ENCODE measurements at places on chromosomes 3 and 15.

DNA sequence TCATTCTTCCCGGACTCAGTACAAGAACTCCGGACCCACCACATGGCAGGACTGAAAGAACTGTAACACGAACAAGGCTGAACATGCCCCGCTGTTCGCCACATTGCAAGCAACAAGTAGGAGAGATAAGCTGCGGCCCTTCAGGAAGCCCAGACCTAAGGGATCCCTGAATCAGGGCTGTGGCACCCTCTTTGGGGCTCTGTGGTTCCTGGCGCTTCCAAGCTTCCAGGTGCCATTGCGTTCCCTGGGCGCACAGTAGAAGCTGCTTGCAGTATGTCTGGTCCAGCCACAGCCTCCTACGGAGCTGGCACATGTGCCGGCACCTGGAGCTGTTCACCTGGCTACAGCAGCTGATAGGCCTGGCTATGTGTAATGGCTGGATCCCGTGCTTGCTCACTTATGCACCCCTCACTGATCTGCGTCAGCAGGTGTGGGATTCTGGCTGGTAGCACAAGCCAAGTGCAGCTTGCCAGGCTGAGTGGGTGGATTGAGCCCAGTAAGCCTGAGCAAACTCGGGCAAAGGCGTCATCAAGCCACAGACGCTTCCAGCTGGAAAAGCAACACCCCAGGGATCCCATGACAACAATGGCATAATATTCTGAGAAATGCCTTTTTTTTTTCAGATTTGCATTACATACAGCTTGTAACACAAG lies 748.6 kb upstream of the GBE1 start:
- no peak for DNase-seq

GRCh38 chr3:32994045-32994444 lies 42.6 kb downstream of the CCR4 start:
- no peak for DNase-seq

GRCh38 chr3:175222356-175222755 lies 363.2 kb downstream of the NAALADL2 start:
- DNase-seq, result no peak

GRCh38 chr3:15522016-15522415 lies 510 bp upstream of the COLQ start:
- DNase-seq, result no peak

DNA sequence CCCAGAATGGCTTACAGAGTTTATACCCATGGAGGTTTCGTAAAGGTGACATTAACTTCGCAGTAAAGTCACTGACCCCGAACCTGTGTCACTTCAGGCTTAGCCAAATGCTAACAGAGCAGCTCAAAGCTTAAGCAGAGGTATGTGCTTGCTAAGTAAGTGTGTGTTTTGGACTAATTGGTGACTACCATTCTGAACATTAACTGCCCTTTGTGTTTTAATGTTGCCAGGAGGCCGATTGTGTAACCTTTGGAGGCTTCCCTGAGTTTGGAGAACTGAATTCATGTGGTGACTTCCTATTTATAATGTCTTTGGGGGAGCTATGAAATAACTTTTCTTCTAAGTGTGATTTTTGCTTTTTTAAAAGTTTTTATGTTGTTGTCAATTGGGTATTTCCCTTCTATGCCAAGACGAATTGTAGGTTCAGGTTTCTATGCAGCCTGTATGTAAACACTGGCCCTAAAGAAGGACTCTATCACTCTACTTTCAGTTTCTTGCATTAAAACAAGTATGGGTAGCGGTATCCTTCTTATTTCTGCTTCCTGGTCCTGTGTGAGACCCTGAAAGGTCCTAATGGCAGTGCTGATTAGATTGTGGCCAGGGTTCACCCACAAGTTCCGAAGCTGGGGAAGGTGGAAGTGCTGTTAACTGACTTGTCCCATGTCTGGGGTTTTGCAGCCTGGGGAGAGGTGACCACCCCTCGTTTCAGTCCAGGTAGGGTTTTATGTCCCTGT lies 86.3 kb downstream of the IGF1R start:
- no peak for DNase-seq

DNA sequence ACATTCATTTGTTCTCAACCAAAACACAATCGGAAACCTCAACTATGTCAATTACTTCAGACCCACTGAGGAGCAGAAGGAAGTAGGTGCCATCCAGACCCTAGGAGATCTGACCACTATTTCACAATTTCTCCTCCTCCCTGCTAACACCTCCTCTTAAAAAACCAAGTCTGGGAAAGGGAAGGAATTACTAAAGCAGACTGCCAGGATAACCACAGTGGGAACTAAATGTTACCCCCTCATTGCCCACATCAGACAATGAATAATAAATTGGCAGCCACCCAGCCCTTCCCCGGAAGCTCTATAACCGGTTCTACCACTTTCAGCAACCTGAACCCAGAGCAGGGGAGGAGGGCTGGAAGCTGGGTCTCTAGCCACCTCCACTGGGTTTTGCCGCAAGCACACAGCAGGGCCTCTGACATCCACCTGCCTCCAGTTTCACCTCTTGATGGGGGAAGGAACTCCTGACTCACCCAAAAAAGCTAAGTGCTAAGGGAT lies 17.6 kb downstream of the C15orf62 start:
- DNase-seq, result peak; percentile 94

DNA sequence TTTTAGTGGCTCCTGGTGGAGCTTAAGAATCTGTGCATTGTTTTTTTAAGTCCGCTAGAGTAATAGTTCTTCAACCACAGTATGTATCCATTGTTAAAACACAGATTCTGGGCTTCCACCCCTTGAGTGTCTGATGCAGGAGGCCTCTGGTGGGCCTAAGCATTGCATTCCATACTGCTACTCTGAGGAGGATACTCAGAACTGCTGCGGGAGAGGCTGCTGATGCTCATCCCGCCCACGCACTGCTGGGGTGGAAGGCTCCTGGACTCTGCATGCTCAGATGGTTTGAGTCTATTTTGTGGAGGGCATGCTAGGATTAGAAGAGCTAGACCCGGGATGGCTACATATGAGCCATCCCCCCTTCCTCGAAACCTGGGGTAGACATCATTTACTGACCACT lies 74.4 kb downstream of the THSD4 start:
- DNase-seq, result no peak

DNA sequence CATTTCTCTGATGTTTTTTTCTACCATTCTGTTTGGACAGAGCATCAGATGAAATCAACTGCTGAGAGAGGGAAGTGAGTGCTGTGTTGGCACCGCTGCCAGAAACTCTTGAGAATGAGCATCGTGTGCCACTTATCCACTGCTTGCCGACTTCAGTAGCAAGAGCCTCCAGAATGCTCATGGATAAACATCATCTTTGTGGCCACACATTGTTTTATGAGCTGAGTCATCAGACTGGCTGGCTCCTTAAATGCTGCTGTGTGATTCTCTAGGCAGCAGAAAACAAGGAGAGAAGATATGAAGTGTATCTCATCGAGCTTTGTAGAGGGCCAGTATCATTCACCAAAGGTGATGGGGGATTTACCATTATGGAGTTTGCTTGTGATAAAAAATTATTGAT lies 3.4 kb upstream of the DOCK3 start:
- no peak for DNase-seq

DNA sequence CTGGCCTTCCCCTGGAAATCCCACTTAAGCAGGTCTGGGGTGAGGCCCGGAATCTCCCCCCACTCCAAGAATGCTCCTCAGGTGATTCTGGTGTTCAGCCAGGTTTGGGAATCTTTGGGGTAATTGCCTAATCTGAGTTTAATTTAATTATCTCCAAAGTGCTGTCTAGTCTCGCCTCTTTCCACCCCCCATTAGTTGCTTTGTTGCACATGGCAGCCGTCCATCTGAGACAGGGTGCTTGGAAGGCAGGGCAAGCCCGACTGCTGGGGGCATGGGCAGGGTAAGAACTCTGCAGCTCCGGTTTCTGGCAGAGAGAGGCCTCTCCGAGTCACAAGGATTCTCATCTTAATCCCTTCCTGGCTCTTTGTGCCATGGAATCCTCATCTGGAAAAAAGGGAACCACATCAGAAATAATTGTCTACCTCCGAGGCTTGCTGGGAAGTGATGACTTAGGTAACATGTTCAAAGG lies 15.0 kb downstream of the IL17RD start:
- DNase-seq, result no peak

DNA sequence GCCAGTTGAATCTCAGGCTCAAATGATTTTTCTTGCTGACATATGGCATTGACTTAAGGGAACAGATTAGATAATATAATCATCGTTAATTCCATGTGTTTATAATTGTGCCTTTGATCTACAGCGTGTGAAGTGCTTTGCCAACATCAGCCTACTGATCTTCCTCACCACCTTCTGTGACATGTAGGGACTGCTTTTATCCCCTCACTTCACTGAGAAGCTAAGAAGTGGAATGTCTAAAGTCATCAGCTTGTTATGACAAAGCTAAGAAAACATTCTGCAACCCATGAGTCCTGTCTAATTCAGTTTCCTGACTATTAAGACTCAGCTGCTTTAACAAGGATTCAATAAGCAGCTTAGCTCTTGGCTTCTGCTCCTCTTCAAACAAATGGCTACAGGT lies 106.0 kb downstream of the MYH15 start:
- DNase-seq, result no peak

- no peak for DNase-seq
Observed at GRCh38 chr15:26065723-26066122, 202.6 kb upstream of the ATP10A start.

GRCh38 chr3:8529738-8530525 lies 28.3 kb downstream of the LMCD1 start:
- DNase-seq, result no peak

DNA sequence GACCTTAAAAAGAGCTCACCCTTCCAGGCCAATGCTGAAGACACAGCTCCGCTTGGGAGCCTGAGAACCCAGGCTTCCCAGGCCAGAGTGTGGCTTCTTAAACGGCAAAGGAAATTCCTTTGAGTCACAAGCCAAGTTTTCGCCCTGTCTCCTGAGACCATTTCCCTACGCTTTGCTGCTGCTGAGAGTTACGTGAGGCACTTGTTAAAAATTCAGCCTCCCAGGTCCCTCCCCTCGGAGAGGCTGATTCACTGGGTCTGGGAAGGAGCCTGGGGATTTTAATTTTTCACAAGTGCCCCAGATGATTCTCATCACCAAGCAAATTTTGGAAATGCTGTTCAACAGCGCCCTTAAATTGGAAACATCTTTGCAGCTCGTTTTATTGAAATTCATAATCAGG lies 25.5 kb downstream of the RLBP1 start:
- no peak for DNase-seq

DNA sequence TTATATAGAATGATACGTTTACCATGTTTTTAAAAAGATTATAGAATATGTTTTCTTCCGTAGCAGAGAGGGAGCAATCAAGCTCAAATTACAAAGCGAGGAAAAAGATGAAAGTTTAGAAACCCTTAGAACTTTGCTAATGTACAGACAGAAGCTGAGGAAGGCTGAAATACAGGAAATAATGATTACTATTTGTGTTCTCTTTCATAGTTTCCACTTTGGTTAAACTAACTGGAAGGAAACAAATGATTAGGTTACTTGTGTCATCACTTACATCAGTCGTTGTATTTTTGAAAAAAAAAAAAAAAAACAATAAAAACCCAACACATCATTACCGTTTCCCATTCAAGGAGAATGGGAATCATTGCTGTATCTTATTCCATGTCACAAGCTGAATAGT lies 337.8 kb upstream of the CBLB start:
- DNase-seq, result no peak

- no peak for DNase-seq
Observed at GRCh38 chr3:50242381-50242770, 6.4 kb downstream of the GNAI2 start.

- DNase-seq, result no peak
Observed at GRCh38 chr3:106881186-106881585, 496.1 kb upstream of the CCDC54 start.

DNA sequence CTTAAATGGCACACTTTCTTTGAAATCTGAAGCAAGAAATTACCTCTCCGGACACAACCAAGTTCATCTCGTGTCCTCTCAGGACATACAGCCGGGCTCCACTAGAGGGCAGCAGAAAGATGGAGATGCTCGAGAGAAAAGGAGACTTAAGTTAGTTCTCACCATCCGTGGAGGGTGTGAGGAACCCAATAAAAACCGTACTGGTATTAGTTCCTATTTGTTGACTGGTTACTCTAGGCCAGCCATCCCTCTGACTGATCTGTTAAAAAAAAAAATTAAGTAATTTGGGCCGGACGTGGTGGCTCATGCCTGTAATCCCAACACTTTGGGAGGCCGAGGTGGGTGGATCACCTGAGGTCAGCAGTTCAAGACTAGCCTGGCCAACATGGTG lies 7.9 kb upstream of the CYP11A1 start:
- peak; percentile 29 for DNase-seq

DNA sequence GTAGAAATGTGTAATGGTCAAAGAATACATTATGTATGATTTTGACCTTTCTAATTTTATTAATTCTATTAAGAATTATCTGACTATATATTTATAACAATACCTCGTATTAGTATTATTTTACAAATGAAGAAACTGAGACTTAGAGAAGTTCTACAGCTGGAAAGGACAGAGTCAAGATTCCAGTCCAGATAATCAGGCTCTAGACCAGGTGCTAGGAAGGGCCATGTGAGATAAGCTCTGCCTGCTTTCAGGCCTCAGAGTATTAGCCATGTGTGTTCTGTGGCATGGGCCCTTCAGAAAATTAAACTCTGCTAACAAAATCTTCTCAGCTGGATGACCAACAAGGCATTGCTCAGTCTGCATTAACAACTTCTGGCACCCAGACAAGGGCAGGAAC lies 87.5 kb downstream of the CD200R1L start:
- DNase-seq, result no peak
